ENCODE measurements at places on chromosomes 7 and 10.

- DNase-seq: no peak
Measured at GRCh38 chr7:37142958-37143357, 305.7 kb downstream of the ELMO1 start.

DNA sequence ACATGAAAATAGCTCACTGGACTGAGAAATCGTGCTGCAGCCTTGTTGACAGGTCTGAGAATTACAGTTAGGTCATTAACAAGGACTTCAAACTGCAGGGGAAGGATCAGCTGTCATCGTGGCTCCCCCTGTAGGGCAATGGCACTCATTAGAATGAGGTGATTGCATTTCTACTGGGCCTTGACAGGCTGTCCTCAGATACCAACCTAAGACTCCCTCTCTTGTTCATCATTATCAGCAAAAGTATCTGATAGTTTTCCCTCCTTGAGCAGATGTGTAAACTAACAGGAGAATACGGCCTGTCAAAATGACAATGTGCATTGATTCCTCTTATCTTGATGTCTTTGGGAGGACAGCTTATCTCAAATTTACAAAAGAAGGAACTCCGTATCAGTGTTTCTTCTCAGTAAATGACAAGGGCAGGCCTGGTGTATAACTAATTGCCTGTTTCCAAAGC, 648.5 kb upstream of the LRRN3 start:
- no peak for DNase-seq

DNA sequence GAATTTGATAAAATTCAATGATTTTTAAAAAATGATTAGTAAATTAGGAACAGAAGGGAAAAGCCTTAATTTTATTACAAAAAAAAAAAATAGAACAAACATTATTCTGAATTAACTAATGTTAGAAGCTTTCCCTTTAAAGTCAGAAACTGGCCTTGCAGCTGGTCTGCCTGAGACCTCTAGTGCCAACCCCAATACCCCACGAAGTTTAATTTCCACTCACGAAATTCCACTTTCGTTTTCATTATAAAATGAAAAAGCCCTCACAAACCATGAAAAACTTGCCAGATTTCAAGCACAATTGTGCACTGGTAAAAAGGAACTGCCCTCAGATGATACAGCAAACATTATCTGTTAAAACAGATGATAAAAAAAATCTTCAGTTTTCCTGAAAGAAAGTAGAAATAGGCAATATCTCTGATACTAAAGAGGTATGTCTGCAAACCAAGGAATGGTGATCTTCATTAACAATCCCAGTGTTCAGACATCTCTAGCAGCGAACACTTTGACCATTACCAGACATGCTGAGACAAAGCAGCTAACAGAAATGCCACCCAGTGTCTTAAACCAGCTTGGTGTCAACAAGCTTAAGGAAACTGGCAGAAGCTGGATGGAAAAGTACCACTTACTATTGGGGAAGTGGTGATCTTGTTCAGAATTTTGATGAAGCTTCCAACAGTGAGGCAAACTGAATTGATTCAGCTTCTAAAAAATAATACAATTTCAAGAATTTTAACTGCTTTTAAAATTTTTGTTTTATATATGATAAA, 80.2 kb downstream of the PALS2 start:
- DNase-seq: no peak

DNA sequence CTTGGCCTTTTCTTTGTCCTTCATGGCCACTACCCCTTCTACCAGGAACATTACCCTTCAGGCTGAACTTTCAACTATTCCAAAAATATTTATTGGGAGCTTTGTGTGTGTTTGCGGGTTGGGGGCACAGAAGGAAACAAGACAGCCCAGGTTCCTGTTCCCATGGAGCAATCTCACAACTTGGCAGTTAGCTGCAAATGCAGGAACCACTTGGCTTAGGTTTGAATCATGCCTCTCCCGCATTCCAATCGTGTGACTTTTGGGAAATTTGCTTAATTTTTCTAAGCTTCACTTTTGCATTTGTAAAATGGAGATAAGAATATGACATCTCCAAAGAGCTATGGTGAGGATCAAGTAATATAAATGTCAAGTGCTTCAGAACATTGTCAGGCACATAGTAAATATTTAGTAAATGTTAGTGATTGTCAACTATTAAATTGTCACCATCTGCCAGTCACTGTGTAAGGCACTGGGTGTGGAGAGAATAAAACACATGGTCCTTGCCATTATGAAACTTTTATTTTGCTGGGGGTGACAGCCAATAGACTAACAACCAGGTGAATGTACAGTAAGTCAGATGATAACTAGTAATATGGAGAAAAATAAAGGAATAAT, 277.1 kb downstream of the SNX13 start:
- DNase-seq: no peak

DNA sequence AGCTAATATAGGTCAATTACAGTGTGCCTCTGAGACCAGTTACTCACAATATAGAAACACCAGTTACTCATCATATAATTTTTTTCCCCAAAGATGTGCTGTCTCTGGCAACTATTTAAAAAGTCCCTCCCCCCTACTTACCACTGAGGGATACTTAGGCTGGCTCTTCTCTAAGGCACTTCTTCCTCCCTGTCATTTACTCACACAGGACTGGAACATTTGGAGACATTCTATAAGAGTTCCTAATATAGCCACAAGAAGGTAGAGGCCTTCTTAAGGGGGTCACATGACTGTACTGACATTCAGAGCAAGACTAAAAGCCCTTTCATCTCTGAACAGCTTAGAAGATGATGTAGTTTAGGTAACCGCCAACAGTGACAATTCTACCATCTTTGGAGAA, 44.4 kb upstream of the SLIT1 start:
- DNase-seq: no peak

- DNase-seq: no peak
Measured at GRCh38 chr7:149300620-149301285, 38.8 kb downstream of the ZNF783 start.
